ENCODE measurements at places on chromosomes 3 and 15.
A peak's percentile ranks its signal among the peaks of the same experiment; 100 is the strongest.

GRCh38 chr3:104901396-104901795 is 465.3 kb upstream of the ALCAM start:
- DNase-seq, result no peak

DNA sequence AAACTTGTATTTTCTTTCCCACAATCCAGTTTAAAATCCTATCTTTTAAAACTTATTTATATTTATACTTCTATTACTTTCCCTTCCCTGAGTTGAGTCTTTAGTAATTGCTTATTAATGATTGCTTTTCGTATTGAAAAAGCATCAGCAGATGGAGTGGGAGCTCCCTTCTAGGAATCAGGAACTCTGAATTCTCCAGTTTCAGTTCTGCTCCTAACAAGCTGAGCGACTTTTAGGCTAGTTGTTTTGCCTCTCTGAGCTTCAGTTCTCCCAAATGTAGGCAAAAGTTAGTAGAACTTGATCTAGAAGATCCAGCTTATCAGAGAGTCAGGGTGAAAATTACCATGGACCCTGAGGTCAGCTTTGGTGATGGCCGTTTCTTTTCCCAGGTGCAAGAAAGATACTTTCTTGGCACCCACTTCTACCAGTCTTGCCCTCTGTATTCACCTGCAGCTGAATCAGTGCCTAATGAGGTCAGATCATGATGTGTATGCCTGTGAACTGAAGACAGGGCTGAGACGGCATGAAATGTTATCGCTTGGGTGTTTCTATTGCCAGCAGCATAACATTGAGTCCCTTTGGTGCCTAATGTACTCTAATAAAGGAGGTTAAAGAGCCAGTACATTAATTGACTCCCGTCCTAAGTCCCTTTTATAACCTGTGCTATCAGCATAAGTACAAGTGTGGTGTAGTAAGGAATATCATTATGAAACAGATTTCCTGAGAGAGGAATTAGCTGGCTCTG is 194.5 kb upstream of the TBC1D5 start:
- no peak for DNase-seq

DNA sequence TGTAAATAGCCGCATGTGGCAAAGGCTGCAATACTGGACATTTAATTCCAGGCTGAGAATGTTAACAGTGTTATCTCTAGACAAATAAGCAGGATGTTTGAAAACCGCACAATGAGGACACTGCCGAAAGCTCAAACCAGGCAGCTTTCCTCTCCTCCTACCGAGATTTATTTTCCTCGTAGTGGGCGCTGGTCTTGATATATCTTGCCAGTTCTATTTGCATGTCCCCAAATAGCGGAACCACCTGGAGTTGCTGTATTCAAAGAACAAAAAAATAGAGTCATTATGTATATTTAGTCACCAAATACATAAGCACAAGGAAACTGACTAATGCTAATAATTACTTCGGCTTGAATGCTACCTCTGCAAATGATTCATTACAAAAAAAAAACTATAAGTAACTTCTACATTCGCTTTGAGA is 46.5 kb downstream of the CYFIP1 start:
- DNase-seq, result no peak

GRCh38 chr15:69586721-69587120 is 134.1 kb downstream of the RPLP1 start:
- no peak for DNase-seq

DNA sequence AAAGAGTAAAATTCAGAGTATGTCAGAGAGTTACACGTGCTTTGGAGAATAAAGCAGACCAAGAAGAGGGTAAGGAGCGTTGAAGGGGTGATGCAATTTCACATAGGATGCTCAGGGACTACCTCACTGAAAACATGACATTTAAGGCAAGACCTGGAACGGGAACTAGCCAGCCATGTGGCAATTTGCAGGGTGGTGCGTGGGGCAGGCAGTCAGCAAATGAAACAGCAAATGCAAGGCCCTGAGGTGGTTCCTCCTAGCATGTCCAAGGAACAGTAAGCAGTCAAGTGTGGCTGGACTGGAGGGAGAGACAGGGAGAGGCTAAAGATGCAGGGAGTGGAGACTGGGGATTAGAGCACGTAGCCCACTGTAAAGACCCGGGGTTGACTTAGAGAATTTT is 146.1 kb upstream of the LPP start:
- no peak for DNase-seq

DNA sequence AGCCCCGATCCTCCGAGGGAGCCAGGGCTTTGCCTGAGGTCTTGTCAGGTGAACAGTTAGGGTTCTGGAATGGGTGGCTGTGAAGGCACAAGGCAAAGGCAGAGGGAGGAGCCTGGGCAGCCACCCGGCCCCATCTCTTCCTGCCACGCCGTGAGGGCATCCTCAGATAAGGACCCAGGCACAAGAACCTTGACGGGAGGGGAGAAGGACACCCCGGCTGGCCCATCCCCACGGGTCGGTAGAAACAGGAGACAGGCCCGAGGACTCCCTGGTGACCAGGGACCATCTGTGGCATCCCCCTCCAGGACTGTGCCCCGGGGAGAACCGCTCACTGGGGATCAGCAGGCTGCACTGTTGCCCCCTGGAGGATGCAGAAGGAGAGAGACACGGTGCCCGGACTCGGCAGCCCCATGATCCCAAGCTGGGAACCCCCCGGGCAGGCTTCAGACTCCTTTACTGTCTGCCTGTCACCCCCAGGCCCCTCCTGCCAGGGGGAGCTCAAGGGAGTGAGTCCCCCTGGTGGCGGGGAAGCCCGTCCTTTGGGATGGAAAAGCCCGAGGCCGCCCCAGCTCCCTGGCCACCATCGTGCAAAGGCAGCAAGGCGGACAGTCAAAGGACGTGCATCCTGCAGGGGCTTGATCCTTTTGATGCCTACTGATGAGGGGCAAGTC is 12.3 kb upstream of the PCSK6 start:
- peak; percentile 30 for DNase-seq

GRCh38 chr3:139251529-139251928 is 92.3 kb upstream of the MRPS22 start:
- DNase-seq, result no peak

GRCh38 chr3:128573707-128574162 is 76.9 kb downstream of the RPN1 start:
- no peak for DNase-seq

DNA sequence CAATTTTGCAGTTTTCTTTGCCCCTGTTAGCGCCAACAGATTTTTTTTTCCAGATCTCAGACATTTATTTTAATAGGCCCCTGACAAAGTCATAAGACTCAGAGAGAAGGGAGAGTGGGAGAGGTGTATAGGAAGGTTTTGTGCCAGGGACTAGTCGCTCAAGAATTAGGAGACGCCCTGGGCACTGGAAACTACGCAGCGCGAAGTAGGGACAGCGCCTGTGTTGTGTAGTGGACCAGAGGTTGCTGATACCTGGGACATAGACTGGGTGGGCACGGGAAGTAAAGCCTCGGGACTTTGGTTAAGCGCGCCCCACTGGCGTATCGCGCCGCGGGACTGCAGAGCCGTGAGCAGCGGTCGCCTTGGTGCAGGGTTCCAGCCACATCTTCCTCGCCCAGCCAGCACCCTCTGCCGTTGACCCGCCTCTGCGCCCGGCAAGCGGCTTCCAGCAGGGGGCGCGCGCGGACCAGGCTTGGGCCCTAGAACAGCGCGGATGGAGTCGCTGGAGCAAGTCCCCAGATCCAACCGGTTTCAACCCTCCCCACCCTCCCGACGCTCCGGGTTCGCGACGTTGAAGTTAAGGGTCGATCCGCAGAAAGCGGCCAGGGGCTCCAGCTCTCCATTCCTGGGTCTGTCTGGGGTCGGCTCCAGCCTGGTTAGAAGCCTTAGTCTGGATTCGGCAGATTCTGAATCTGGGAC is 3.0 kb upstream of the ISLR2 start:
- no peak for DNase-seq

DNA sequence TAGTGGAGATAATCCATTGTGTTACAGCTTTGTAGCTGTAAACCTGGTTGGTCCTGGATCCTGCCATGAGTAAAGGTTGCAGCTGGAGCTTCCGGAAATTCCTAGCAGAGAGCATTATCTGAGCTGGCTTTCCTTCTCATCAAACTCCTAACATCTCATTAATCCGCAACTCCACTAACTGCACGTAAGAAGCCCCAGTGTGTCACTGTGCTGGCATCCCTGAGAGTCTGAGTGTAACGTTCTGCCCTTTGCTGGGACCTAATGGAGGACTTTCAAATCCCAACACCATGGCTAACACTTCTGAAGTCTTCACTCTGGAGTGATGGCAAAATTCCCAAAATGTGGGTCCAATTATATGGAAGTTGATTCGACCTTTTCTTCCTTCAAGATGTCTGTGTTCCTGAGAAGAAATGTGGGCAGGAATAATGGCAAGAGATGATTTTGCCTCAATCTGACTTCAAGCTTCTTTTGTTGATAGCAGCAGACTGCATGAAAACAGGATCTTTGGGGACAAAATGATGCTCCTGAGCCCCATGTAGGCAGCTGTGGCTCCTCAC is 9.6 kb upstream of the TRPM1 start:
- DNase-seq, result no peak

DNA sequence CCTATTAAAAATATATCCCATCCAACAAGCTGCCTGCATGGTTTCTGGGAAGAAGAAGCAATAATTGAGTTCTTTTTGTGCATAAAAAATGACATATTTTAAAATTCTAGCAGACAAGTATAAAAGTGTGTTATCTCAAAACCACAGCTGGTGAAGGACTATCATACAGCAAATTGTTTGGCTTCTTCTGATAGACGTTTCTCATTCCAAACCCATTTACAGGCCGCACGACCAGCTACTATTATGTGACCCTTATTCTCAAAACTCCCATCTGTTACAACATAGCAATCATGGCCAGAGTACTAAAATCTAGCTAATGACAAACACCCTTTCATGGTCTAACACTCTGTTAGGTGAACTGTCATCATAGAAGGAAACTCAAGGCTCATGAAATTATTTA is 21.7 kb downstream of the ETFA start:
- DNase-seq, result no peak

- DNase-seq, result no peak
Observed at GRCh38 chr3:59812237-59813147, 762.7 kb upstream of the CFAP20DC start.

DNA sequence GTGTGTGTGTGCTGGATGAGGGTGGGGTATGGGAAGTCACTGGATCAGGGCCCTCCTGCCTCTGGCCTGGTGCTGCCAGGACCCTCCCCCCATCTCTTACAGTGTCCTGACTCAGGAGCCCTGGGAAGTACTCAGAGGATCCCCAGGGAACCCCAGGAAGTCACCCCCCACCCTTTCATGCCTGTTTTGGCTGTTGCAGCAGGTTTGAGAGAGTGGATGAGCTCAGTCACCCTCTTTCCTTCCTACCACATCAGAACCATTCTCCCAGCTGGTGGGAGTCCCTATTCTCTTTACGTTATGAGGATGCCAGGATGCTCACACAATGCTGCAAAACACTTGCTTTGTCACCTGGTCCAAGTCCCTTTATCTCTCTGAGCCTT is 59.0 kb downstream of the BDH1 start:
- DNase-seq, result no peak

DNA sequence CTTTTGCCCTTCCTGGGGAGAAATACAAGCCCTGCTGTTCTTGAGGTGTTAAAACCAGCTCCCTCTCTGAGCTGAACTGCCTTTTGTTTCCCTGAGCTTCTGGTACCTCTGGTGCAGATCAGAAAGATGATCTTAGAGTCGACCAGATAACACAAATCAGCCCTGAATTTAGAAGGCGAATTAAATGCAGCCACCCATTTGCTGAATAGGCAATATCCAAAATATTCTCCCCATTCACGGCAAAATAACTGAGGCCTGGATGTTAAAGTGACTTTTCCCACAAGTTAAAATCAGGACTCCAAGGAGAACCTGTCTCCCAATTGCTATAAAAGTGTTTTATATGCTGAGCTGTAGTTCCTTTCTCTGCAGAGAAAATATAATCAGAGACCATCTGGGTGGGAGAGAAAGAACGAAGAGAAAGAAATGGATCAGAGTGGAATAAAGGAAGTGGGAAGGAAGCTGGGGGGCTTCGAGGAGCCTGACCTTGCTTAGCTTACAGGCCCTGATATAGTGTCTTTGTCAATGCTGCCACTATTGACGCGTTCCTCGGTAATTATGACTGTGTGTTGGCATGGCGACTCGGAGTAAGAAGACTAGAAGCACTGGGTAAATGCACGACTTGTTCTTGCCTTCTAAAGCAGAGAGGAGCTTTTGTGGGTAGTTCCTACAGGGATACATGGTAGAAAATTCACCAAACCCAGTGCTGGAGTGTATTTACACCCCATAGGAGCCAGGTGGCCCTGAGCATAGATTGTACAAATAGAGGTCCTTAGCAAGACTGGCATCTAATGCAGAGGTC is 47.5 kb upstream of the POLG start:
- DNase-seq, result no peak

DNA sequence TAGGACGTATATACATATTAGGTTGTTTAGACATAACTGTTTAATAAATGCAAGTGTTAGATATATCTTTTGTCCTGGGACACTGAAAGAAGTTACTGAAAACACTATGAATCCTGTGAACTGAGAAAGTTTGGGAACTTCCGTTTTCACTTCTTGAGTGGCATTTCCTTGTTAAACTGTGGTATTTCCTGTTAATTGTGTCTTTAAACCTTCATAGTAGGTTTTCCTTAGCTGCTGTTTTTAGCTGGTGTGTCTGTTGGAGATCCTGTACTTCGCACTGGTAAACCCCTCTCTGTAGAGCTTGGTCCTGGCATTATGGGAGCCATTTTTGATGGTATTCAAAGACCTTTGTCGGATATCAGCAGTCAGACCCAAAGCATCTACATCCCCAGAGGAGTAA is 37.1 kb downstream of the ATP6V1A start:
- peak; percentile 17 for DNase-seq

DNA sequence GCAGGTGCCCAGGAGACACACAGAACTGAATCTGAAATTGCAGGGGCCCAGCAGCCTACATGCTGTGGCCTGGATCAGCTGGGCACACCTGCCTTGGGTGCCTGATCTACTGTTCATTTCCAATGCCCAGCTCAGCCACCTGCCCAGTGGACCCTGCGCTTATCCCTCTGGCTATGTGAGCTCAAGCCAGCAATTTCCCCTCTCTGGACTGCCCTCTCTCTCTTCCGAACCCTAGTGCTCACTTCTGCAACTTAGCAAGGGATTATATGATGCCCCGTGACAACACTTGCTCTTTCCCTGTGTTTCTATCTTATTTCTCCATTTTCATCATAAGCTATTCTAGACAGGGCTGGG is 276.0 kb downstream of the UACA start:
- DNase-seq, result no peak

All from iPS DF 19.7 (cell line).